ENCODE measurements at places on chromosomes 1 and 21.

DNA sequence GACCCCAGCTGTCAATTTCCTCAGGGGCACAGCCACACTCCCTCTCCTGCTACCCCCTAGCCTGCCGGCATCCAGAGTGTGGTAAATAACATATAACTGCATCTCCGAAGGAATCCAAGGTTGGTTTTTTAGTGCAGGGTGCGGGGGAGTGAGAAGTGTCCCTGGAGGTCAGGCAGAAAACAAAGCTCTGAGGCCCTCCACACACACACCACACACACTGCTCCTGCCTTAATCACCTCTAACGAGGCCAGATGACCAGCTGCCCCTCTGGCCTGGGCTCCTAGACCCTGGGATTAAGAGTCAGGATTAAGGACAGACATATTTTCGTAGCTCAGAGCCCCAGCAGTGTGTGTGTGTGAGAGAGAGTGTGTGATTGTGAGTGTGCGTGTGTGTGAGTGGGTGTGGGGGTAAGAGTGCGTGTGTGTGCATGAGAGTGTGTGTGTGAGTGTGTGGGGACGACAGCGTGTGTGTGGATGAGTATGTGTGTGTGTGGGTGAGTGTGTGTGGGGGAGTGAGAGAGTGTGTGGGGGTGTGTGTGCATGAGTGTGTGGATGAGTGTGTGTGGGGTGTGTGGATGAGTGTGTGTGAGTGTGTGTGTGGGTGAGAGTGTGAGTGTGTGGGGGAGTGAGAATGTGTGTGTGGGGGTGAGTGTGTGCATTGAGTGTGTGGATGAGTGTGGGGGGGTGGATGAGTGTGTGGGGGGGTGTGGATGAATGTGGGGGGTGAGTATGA lies 14.6 kb downstream of the SDC3 start:
- DNase-seq = no peak

DNA sequence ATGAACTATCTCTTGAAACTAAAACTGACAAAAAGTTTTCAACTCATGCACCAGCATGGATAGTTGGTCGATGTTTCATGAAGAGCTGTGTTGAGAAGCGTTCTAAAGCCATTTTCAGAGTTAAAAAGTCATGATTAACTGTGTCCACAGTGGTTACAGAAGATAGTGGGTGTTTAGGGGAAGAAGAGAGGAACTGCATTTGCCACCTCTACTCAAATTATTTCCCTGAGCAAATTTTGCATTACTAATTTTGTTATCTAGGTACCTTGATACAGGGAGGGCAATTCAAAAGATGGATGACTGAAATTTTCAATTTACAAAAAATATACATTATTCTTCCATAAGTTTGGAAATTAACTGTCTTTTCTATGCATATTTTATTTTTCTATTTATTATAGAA lies 15.5 kb downstream of the SAMSN1 start:
- no peak for DNase-seq

DNA sequence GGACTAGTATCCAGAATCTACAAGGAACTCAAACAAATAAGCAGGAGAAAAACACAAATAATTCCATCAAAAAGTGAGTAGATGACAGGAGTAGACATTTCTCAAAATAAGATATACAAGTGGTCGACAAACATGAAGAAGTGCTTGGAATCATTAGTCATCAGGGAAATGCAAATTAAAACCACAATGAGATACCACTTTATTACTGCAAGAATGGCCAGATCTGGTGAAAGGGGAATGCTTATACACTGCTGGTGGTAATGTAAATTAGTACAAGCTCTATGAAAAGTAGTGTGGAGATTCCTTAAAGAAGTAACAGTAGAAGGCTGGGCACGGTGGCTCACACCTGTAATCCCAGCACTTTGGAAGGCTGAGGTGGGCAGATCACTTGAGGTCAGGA lies 73.8 kb downstream of the POU2F1 start:
- DNase-seq = no peak

GRCh38 chr1:244322791-244323521 lies 128.8 kb downstream of the ADSS2 start:
- no peak for DNase-seq

DNA sequence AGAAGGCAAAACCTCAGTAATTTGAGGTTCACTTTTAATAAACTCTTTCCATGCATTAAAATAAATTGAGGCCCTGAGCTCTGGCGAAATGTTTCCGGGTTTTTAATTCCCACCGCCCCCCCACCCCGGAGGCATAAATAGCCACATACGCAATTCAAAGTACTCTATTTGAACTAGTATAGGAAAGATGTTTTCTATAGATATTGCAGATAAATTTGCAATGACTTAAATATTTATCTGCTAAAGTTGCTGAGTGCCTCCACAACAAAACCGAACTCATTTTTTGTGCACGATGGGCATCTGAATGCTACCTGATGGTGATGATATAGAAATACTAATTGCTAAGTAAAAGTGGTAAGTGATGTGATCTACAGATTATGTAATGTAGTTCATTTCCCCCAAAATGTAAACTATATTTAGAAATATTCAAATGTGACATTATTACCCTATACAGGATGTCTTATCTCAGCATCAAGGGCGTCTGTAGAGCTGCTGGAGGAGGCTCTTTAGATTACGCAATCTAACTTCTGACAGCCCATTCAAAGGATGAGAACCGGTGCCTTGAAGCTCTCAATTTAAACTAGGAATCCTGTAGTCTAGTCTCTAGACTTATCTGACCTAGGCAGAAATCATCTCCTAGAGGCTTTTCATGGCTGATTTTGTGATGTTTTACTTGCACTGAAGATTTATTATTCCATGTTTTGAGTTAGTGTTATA lies 8.5 kb downstream of the IRF2BP2 start:
- DNase-seq = no peak

Data from NCI-H2107 (cell line).